ENCODE measurements at places on chromosomes 7 and 10.

DNA sequence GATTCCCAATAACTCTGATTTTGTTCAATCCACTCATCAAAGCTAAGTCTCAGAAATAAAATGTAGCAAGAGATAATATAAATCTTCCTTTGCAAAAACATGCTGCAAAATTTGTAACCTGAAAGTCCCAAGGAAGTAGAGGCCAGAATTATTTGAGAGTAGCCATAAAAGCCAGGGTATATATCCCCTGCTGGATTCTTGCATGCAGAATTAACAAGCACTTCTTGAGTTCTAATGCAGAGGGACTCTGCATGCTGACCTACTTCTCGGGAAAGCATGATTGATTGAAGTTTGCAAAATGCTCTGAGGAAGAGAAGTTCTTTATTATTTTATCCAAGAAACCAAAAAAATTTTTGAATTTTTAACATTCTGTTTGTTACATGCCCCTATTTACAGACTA lies 121.6 kb downstream of the THSD7A start:
- DNase-seq = no peak

GRCh38 chr7:97094284-97094930 lies 23.1 kb upstream of the SDHAF3 start:
- DNase-seq = no peak

- DNase-seq = no peak
Measured at GRCh38 chr7:91306266-91306665, 42.0 kb downstream of the FZD1 start.

- DNase-seq = no peak
Measured at GRCh38 chr10:76117949-76118348, 686.5 kb downstream of the LRMDA start.

GRCh38 chr10:44995581-44995913 lies 5.2 kb upstream of the ZNF22 start:
- DNase-seq = no peak

DNA sequence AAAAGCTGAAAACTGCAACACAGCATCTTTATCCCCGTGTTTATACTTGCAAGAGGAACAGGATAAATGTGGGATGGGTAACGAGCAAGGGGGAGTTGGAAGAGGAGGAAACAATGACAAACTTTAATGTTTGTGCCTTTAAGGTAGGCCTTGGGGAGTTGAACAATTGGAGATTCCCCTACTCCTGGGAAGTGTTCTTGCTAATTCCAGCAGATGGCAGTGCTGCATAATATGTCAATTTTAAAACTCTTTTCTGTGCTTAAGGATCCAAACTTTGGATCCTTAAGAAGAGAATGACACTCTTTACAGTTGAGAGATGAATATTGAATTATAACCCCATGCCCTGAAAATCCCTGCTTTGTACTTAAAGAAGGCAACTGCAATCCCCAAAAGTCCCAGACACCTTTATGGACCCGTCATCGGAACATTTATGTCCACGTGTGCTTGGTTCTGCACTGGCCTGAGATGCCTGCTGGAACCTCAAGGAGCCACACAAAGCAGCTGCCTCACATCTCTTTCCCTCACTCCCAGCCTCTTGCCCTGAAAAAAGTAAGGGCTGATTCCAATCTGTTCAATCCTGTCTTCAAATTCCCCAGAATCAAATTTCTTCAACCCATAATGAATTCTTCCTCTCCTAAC lies 12.0 kb downstream of the IFIT5 start:
- no peak for DNase-seq

- DNase-seq = no peak
Measured at GRCh38 chr7:55375237-55375636, 10.1 kb downstream of the LANCL2 start.

DNA sequence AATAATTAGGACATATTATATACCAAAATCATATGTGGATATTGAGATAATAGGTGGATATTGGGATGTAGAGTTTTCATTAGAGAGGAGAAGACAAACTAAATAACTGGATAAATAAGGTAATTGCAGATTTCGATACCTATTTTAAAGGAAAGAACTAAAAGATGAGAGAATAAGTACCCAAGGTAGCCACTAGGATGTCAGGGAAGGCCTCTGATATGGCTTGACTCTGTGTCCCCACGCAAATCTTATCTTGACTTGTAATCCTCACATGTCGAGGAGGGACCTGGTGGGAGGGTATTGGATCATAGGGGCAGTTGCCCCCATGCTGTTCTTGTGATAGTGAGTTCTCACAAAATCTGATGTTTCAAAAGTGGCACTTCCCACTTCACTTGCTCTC lies 44.7 kb upstream of the TMEM229A start:
- no peak for DNase-seq

DNA sequence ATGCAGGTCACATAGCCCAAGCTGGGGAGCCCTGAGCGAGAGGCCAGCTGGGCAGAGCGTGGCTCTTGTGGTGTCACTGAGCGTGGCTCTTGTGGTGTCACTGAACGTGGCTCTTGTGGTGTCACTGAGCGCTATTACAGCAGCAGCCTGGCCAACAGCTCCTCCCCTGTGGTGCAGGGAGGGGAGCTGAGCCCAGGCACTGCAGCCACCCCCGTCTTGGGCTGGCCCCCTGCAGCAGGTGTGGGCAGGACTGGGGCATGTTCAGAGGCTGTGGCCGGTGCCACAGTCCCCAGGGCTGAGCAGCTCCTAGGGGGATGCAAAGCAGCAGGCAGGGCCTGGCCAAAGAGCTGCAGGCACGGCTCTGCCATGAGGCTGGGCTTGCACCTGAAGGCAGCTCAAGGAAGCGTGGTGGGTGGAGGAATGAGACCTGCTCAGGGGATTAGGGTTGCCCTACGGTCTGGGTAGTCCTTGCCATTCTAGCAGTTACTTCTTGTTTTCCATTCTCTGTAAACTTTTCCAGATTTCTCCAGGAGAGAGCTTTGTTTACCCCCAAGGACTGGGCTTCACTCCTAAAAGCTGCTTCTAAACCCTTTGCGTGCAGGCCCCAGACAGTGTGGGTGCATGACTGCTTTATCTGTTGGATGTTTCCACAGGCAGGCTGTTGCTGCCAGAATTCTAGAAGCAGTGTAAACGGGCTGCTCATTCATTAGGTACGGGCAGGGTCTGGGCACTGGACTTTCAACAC lies 29.2 kb downstream of the ZNF783 start:
- no peak for DNase-seq

GRCh38 chr10:4373098-4373497 lies 452.9 kb upstream of the AKR1E2 start:
- no peak for DNase-seq

- no peak for DNase-seq
Measured at GRCh38 chr7:28941633-28942032, 16.5 kb downstream of the TRIL start.

DNA sequence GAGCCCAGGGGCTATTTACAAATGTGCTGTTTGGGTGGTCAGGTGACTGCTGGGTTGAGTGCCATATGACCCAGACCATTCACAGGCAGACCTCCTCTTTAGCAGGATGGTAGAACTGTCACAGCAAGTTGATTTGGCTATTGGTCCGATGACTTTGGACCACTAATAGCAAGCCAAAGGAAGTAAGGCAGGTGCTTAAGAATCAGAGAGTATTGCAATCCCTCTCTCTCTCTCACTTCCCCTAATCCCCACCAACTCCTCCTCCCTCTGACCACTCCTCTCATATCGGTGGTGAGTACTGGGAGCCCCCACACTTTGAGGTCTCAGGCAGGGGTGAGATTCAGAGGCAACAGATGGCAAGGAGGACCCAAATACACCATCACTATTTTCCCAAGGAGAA lies 165.3 kb downstream of the TRIL start:
- DNase-seq = no peak

DNA sequence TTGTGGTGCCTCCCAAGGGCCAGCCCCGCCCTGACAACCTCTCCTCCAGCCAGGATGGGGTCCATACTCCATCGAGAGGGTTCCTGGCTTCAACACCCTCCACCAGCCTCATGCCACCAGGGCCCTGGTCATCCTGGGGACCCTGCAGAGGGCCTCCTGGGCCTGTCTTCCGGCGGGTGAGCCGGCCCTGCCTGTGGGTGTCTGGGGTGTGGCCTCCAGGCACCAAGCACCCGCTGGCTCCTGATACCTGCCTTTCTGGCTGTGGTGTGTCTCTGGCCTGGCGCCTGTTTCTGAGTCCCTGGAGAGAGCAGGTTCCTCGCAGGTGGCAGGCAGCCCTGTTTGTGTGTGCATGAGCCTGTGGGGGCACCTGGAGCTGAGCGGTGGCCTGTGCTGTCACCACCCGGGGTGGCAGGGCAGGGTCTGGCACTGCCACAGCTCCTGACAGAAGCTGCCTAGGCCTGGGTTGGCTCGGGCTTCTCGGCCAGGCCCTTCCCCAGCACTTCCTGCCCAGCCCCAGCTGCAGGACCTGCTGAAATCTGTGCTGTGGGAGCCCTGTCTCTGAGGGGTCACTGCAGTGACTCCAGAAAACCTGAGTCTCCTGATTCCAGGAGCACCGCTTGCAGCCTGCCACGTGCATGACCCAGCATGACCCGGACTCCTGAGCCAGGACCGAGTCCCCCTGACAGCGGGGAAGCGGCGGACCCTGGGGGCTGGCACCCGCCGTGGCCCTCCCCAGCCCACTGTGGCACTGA lies 18.4 kb downstream of the ADAM8 start:
- no peak for DNase-seq

DNA sequence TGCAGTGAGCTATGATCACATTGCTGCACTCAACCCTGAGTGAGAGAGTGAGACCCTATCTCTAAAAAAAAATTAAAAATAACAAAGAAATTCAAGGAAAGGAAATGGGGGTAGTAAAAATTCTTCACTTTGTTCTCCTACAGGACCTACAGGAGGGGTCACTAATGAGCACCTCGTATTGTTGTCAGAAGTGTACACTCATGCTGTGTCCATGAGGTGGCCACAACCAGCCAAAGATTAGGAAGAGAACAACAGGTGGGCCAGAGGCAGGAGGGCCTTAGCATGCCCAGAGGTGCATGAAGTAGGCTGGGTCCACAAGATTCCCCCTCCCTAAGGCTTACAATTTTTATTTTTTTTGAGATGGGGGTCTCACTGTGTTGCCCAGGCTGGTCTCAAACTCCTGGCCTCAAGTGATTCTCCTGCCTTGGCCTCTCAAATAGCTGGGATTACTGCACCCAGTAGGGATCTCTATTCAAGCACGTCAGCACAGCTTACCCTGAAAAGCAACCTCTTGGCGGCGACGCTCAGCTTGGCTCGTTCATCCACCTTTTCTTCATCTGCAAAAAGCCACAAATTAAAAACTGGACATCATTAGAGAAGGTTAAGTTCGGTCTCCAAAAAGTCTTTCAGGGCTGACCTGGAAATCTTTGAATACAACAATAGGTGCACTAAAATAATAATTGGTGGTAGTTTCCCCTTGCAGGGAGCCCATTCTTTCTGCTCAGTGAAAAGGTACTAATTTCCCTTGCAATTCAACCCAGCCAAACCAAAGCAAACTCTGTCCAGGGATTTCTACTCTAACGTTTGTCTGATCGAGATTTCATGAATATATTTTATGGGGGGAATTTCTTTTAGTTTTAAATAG lies 104.4 kb downstream of the SVIL start:
- no peak for DNase-seq

- DNase-seq = no peak
Measured at GRCh38 chr7:155230169-155230593, 67.5 kb upstream of the INSIG1 start.

DNA sequence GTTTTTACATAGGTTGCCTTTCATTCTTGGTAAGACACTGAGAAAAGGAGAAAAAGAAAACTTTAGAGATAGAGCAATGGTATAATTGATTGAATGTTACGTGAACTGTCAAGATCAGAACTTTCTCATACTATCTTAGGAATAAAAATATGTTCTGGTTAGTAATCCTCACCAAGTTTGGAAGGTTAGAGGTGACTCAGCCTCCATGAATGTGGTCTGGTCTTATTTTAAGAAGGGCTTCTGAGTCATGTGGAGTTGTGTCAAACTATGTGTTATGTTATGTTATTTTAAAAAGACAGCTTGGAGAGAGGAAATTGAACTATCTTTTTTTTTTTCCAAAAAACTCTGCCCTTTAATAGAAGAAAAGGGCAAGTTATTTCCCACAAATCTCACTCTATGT lies 458.6 kb upstream of the KLF6 start:
- DNase-seq = no peak

- no peak for DNase-seq
Measured at GRCh38 chr10:99057936-99058690, 177.5 kb downstream of the HPSE2 start.

GRCh38 chr7:115546790-115547189 lies 483.8 kb downstream of the TFEC start:
- DNase-seq = no peak

GRCh38 chr7:40922316-40922670 lies 780.6 kb downstream of the INHBA start:
- no peak for DNase-seq

GRCh38 chr10:77702166-77702565 lies 64.6 kb upstream of the KCNMA1 start:
- no peak for DNase-seq
